Body of pancreas (tissue), 4 donors: ENCODE measurements at places on chromosomes 6 and 20. TPM values are rescaled to one million over a fixed set of nuclear protein-coding genes. Genes with fewer than 3 reads are reported as not detected.

DNA sequence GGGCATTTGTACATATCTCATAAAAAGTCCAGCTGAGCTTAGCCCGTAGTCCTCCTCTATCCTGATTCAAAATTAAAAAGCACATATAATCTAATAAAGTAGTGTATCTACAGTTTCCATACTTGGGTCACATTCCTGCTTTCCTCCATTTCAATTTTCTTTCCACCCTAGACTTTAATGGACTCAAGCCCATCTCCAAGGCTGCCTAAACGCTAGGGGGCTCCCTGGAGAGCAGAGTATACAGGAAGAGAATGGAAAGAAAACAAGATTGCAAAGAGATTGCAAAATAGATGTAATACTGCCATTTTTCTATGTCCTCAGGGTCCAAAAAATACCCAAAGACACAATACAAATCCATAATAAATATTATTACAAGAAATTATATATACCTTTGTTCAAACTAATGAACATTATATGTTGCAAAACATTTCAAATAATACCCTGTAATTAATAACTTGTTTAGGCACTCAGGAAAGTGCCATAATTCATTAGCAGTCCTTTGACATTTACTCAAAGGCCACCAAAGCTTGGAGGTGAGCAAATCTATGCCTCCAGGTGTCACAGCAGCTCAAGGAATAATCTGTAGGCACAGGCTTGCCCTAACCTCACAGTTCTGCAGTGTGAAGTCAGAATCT is 2.4 kb upstream of the MCM3 start:
- peaks cover 4% of the 10 kb centered on the region for H3K36me3 ChIP-seq
- no peak overlapping the region for H3K27ac ChIP-seq

GRCh38 chr6:14748679-14749078 is 497.2 kb upstream of the JARID2 start:
- no peaks in the 10 kb centered on the region for H3K36me3 ChIP-seq
- DNase-seq, result no peak
- no peaks in the 10 kb centered on the region for H3K27me3 ChIP-seq
- no peak overlapping the region for H3K27ac ChIP-seq
- H3K4me1 ChIP-seq, result no peaks in the 10 kb centered on the region

DNA sequence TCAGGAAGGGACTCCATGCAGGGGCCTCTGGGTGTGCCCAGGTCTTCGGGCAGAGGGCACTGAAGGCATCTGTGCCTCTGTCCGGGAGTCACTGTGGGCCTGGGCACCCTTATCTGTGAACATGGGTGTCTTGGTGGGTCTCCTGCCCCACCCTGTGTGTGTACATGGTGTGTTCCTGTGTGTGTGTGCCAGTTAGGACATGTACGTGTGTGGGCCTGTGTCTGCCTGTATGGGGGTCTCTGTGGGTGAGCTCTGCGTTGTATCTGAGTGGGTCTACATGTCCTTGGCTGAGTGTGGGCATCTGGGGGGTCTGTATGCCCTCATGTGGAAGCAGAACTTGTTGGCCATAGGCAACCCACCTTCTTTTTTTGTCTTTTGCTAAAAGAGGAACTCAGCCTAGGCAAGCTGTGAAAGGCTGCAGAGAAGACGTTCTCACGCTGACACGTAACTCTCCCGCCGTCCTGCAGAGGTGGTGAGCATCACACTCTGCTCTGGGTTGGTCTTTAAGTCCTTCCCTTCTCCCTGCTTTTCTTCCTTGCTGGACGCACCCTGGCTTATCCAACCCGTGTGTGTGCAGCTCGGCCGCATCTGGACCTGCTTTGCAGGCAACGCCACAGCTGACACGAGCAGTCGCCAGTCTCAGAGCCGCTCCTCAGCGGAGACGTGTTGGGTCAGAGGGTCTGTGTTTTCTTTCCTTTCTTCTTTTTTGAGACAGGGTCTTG is 532 bp upstream of the NPBWR2 start:
- no peaks in the 10 kb centered on the region for H3K36me3 ChIP-seq
- DNase-seq, result no peak
- no peak overlapping the region for H3K4me3 ChIP-seq
- no peaks in the 10 kb centered on the region for H3K4me1 ChIP-seq

- no peak overlapping the region for H3K4me3 ChIP-seq
- peak; percentile 28 for DNase-seq
- H3K4me1 ChIP-seq, result peaks cover 62% of the 10 kb centered on the region
- peak overlapping the region; percentile 67 for H3K27ac ChIP-seq
These were observed 72.6 kb downstream of the HIVEP2 start for GRCh38 chr6:142872376-142872775.

GRCh38 chr20:59094576-59094975 is 52.0 kb upstream of the PRELID3B start:
- H3K4me1 ChIP-seq, result no peaks in the 10 kb centered on the region
- DNase-seq, result no peak
- H3K36me3 ChIP-seq, result no peaks in the 10 kb centered on the region
- no peak overlapping the region for H3K27ac ChIP-seq
- H3K4me3 ChIP-seq, result no peak overlapping the region
- H3K27me3 ChIP-seq, result no peaks in the 10 kb centered on the region

- no peaks in the 10 kb centered on the region for H3K27me3 ChIP-seq
- H3K4me1 ChIP-seq, result peaks cover 7% of the 10 kb centered on the region
- no peak overlapping the region for H3K4me3 ChIP-seq
- peak; percentile 10 for DNase-seq
These were observed 20.5 kb downstream of the CLVS2 start for GRCh38 chr6:123016431-123017103.

- H3K4me1 ChIP-seq, result no peaks in the 10 kb centered on the region
- no peak overlapping the region for H3K4me3 ChIP-seq
- DNase-seq, result no peak
- no peaks in the 10 kb centered on the region for H3K36me3 ChIP-seq
These were observed 165.3 kb downstream of the ZDHHC14 start for GRCh38 chr6:157546321-157546720.

GRCh38 chr6:20771409-20771808 is 237.2 kb downstream of the CDKAL1 start:
- no peak for DNase-seq
- no peak overlapping the region for H3K27ac ChIP-seq
- H3K4me1 ChIP-seq, result no peaks in the 10 kb centered on the region
- H3K36me3 ChIP-seq, result no peaks in the 10 kb centered on the region
- no peaks in the 10 kb centered on the region for H3K27me3 ChIP-seq

DNA sequence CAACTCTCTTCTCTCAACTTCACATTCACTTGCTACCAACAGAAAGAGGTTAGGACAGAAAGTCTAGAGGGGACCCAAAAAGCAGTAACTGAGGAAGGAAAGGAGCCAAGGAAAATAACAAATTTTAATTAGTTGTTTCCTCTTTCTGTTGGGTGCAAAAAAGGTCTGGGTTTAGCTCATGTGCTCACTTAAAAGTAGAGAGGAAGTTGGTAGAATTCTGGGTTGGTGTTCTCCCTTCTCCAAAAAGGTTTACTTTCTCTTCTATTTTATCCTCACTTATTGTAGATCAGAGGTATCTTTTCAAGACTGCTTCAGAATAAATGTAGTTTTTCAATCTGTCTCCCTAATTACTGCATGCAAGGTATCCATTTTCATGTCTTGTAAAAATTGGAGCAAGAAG is 42.8 kb downstream of the MAP3K7 start:
- H3K27me3 ChIP-seq, result no peaks in the 10 kb centered on the region
- no peaks in the 10 kb centered on the region for H3K4me1 ChIP-seq

DNA sequence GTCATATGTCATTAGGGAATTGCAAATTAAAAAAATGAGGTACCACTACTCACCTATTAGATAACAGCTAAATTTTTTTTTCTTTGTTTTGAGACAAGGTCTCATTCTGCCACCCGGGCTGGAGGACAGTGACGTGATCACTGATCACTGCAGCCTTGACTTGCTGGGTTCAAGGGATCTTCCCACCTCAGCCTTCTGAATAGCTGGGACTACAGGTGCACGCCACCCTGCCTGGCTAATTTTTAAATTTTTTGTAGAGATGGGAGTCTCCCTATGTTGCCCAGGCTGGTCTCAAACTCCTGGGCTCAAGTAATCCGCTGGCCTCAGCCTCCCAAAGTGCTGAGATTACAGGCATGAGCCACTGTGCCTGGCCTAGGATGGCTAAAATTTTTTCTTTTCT is 57.1 kb upstream of the NCOA3 start:
- no peaks in the 10 kb centered on the region for H3K4me1 ChIP-seq
- no peak overlapping the region for H3K27ac ChIP-seq
- H3K36me3 ChIP-seq, result no peaks in the 10 kb centered on the region
- H3K4me3 ChIP-seq, result no peak overlapping the region
- H3K27me3 ChIP-seq, result no peaks in the 10 kb centered on the region
- DNase-seq, result no peak

- no peak for DNase-seq
- peaks cover 50% of the 10 kb centered on the region for H3K4me1 ChIP-seq
- H3K4me3 ChIP-seq, result no peak overlapping the region
- no peak overlapping the region for H3K27ac ChIP-seq
These were observed 3.1 kb upstream of the POU3F2 start for GRCh38 chr6:98831057-98831958.

DNA sequence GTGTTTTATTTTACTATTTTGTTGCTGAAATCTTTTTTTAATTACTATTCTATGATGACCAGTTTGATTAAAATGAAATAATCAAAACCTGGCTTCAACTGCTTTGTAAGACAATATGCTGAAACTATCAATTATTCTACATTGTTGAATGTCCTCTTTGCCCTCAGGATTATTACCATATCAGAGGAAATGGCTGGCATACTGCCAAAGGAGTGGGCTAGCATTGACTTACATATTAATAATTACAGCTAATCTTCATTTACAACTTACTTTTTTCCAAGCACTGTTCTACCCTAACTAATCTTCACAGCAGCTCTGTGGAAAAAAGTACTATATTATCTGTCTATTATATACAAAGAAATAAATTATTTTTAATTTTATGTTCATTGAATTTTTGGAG is 560.5 kb downstream of the BCKDHB start:
- no peak overlapping the region for H3K27ac ChIP-seq
- H3K4me3 ChIP-seq, result no peak overlapping the region
- H3K4me1 ChIP-seq, result no peaks in the 10 kb centered on the region
- H3K36me3 ChIP-seq, result no peaks in the 10 kb centered on the region
- no peaks in the 10 kb centered on the region for H3K27me3 ChIP-seq

GRCh38 chr20:654417-654750 is 1.4 kb upstream of the SRXN1 start:
- H3K27me3 ChIP-seq, result no peaks in the 10 kb centered on the region
- H3K4me1 ChIP-seq, result peaks cover 29% of the 10 kb centered on the region
- DNase-seq, result no peak
- no peak overlapping the region for H3K4me3 ChIP-seq
- H3K36me3 ChIP-seq, result no peaks in the 10 kb centered on the region
- no peak overlapping the region for H3K27ac ChIP-seq

DNA sequence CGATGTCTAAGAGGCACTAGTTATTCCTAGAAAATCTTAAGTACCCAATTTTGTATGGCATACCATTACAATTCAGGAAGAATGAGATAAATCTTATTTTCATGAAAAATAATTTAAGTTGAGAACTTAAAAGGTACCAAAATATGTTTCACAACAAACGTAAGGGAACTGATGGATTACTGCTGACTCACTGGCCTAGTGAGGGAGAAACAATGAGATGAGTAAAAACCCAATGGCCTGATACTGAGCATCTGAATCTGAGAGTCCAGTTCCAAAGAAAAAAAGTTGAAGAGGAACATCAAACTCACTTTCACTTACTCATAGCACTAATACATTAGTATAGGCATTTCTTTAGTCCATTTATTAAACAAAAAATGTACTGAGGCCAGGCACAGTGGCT is 56.0 kb downstream of the MDN1 start:
- H3K27me3 ChIP-seq, result no peaks in the 10 kb centered on the region
- H3K4me1 ChIP-seq, result no peaks in the 10 kb centered on the region
- H3K36me3 ChIP-seq, result peaks cover 10% of the 10 kb centered on the region
- no peak overlapping the region for H3K27ac ChIP-seq

DNA sequence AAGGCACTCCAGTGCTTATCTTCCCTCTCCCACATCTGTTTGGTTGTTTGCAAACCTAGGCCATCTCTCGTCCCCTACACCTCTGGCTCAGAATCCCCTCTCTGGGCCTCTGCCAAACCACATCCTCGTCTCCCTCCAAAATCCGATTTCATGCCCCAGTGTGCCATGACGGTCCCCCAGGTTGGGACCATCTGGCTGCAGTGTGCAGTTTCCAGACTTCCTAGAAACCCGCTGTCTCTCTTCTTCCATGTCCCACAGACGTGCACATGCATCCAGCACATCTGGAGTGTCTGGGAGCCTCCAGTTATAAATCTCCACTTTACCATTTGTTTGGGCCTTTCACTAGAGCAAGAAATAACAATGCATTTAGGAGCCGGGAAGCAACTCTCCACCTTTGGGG is 316.2 kb downstream of the KIF16B start:
- no peak overlapping the region for H3K4me3 ChIP-seq
- H3K27me3 ChIP-seq, result no peaks in the 10 kb centered on the region
- no peaks in the 10 kb centered on the region for H3K36me3 ChIP-seq
- DNase-seq, result no peak

- peak; percentile 34 for DNase-seq
- H3K27me3 ChIP-seq, result no peaks in the 10 kb centered on the region
- no peaks in the 10 kb centered on the region for H3K36me3 ChIP-seq
- H3K4me3 ChIP-seq, result no peak overlapping the region
These were observed 131.6 kb downstream of the PHACTR3 start for GRCh38 chr20:59735917-59736316.

- no peaks in the 10 kb centered on the region for H3K27me3 ChIP-seq
- DNase-seq, result no peak
- peaks cover 44% of the 10 kb centered on the region for H3K4me1 ChIP-seq
- no peaks in the 10 kb centered on the region for H3K36me3 ChIP-seq
- no peak overlapping the region for H3K4me3 ChIP-seq
These were observed 3.3 kb upstream of the TMEM14A start for GRCh38 chr6:52667572-52667971.

- no peaks in the 10 kb centered on the region for H3K36me3 ChIP-seq
- H3K4me3 ChIP-seq, result no peak overlapping the region
- H3K27ac ChIP-seq, result no peak overlapping the region
These were observed 122.3 kb downstream of the B3GAT2 start for GRCh38 chr6:70834520-70834919.

- H3K27me3 ChIP-seq, result no peaks in the 10 kb centered on the region
- no peak overlapping the region for H3K4me3 ChIP-seq
- peaks cover 16% of the 10 kb centered on the region for H3K4me1 ChIP-seq
- H3K36me3 ChIP-seq, result no peaks in the 10 kb centered on the region
These were observed 1.7 kb upstream of the MYO6 start for GRCh38 chr6:75747152-75747992.

GRCh38 chr20:44431502-44432234 is 44.0 kb upstream of the TTPAL start:
- H3K4me3 ChIP-seq, result no peak overlapping the region
- no peak for DNase-seq
- H3K27ac ChIP-seq, result no peak overlapping the region
- no peaks in the 10 kb centered on the region for H3K27me3 ChIP-seq
- H3K4me1 ChIP-seq, result peaks cover 13% of the 10 kb centered on the region

GRCh38 chr20:34449674-34450592 is 66.3 kb upstream of the DYNLRB1 start:
- DNase-seq, result no peak
- no peaks in the 10 kb centered on the region for H3K36me3 ChIP-seq
- H3K4me3 ChIP-seq, result no peak overlapping the region
- H3K4me1 ChIP-seq, result no peaks in the 10 kb centered on the region
- H3K27ac ChIP-seq, result no peak overlapping the region

The CLPSL1 gene
- 11.9 TPM for total RNA-seq

The REV3L gene
- total RNA-seq, result 29.7 TPM

The TTBK1 gene
- total RNA-seq, result 0.33 TPM

The TFAP2C gene
- 0.52 TPM for total RNA-seq

The MDFI gene
- total RNA-seq, result 4.9 TPM

The CYP39A1 gene
- 6.0 TPM for total RNA-seq

The CDH26 gene
- total RNA-seq, result 0.26 TPM

The RGS17 gene
- total RNA-seq, result 1.0 TPM

The NKX2-2 gene
- 9.6 TPM for total RNA-seq

The ZNF831 gene
- total RNA-seq, result 1.6 TPM

The BMP7 gene
- not detected for total RNA-seq

The PSMB8 gene
- 24.1 TPM for total RNA-seq

The CASS4 gene
- not detected for total RNA-seq

The FERMT1 gene
- 3.0 TPM for total RNA-seq

The LY6G5C gene
- total RNA-seq, result 4.4 TPM

The PGC gene
- total RNA-seq, result 48.8 TPM
